ENCODE measurements at places on chromosomes 4 and X. TPM values are rescaled to one million over a fixed set of nuclear protein-coding genes. Genes with fewer than 3 reads are reported as not detected.

DNA sequence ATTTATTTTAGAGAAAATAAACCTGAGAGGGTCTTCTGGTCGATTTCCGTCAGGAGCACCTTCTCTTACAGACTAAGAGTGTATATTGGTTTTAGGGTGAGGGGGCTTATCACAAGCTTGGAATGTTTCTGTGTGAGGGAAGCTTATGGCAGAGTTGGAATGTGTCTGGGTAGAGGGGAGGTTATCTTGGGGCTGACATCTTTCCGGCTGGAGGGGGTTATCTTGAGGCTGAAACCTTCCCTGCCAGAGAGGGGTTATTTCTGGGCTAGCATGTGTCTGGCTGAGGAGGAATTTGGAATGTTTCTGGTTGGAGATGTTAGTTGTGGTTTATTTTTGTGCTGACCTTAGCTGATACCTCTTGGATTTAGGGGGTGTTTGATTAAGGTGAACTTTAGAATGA, 1312.1 kb downstream of the ADGRL3 start:
- no peaks in the 10 kb centered on the region for H3K36me3 ChIP-seq
- H3K4me3 ChIP-seq: no peak overlapping the region
- H3K27me3 ChIP-seq: no peaks in the 10 kb centered on the region
- H3K4me1 ChIP-seq: no peaks in the 10 kb centered on the region

DNA sequence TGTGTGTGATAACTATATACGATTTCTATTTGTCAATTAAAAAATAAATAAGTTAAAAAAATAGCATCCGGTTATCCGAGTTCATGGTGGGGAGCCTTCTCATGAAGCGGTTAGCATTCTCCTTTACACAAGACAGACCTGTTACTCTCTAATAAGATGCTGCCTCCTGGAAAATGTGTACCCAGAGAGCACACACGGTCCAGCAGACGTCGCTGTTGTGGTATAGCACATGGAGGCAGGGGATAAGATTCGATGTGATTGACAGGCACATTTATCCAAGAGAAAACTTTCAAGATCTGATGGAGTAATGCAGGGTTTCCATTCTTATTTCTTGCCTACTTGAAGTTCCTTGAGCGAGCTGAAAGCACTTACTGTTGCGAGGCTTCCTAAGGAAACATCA, 62.7 kb upstream of the STS start:
- no peak for DNase-seq
- peaks cover 5% of the 10 kb centered on the region for H3K4me1 ChIP-seq
- H3K4me3 ChIP-seq: no peak overlapping the region
- H3K27ac ChIP-seq: no peak overlapping the region
- H3K27me3 ChIP-seq: no peaks in the 10 kb centered on the region
- H3K36me3 ChIP-seq: no peaks in the 10 kb centered on the region

GRCh38 chrX:149504226-149504914, 736 bp downstream of the IDS start:
- DNase-seq: no peak
- H3K36me3 ChIP-seq: peaks cover 5% of the 10 kb centered on the region
- H3K27ac ChIP-seq: peak overlapping the region; percentile 80
- peak overlapping the region; percentile 61 for H3K4me3 ChIP-seq
- peaks cover 8% of the 10 kb centered on the region for H3K4me1 ChIP-seq

The NPY5R gene
- total RNA-seq: not detected

The UBE2K gene
- total RNA-seq: 130 TPM

- H3K27me3 ChIP-seq: no peaks in the 10 kb centered on the region
- no peak overlapping the region for H3K4me3 ChIP-seq
- H3K4me1 ChIP-seq: no peaks in the 10 kb centered on the region
- no peaks in the 10 kb centered on the region for H3K36me3 ChIP-seq
Observed at GRCh38 chrX:49892542-49892941, 13.3 kb downstream of the USP27X start.

GRCh38 chr4:62923783-62924182, 1485.5 kb downstream of the TECRL start:
- no peak for DNase-seq
- no peak overlapping the region for H3K4me3 ChIP-seq
- H3K27ac ChIP-seq: no peak overlapping the region
- no peaks in the 10 kb centered on the region for H3K27me3 ChIP-seq
- no peaks in the 10 kb centered on the region for H3K36me3 ChIP-seq

The HTN3 gene
- total RNA-seq: not detected

The EXOC1L gene
- not detected for total RNA-seq

- H3K36me3 ChIP-seq: no peaks in the 10 kb centered on the region
- H3K4me1 ChIP-seq: no peaks in the 10 kb centered on the region
Observed at GRCh38 chrX:102345916-102346315, 93.9 kb downstream of the NXF2B start.

The GUCY2F gene
- not detected for total RNA-seq

The FGF13 gene
- 5.1 TPM for total RNA-seq

The HOPX gene
- total RNA-seq: 1.7 TPM

- H3K36me3 ChIP-seq: no peaks in the 10 kb centered on the region
- no peaks in the 10 kb centered on the region for H3K27me3 ChIP-seq
- H3K4me1 ChIP-seq: peaks cover 7% of the 10 kb centered on the region
- DNase-seq: peak; percentile 81
- H3K4me3 ChIP-seq: no peak overlapping the region
- H3K27ac ChIP-seq: peak overlapping the region; percentile 22
Observed at GRCh38 chr4:123588631-123589241, 192.1 kb downstream of the SPRY1 start.

GRCh38 chr4:18511727-18512126, 490.2 kb upstream of the LCORL start:
- H3K4me3 ChIP-seq: no peak overlapping the region
- DNase-seq: no peak
- no peaks in the 10 kb centered on the region for H3K4me1 ChIP-seq
- no peaks in the 10 kb centered on the region for H3K27me3 ChIP-seq

DNA sequence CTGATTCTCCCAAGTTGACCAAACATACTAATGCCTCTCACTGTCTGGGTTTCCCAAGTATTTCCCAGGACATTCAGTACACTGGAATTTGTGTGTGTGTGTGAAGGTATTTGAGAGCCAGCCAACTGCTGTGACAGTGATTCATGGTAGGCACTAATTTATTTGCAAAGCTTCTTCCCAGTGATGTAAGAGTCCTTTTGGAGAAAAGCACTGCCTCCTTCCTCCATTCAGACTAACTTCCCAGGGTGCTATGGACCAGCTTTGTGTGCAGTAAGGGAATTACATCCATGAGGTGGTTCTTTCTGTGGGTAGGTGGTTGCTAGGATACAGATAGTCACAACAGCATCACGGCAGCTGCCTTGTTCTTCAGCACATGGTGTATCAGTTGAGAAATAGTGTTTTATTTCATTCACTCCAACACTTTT, 8.7 kb downstream of the EGF start:
- H3K27me3 ChIP-seq: no peaks in the 10 kb centered on the region
- peaks cover 12% of the 10 kb centered on the region for H3K4me1 ChIP-seq
- peak overlapping the region; percentile 76 for H3K27ac ChIP-seq
- no peak overlapping the region for H3K4me3 ChIP-seq
- no peaks in the 10 kb centered on the region for H3K36me3 ChIP-seq

- no peaks in the 10 kb centered on the region for H3K36me3 ChIP-seq
- peak; percentile 49 for DNase-seq
- H3K27me3 ChIP-seq: no peaks in the 10 kb centered on the region
Observed at GRCh38 chr4:24809815-24810405, 14.5 kb downstream of the SOD3 start.

The XK gene
- 0.17 TPM for total RNA-seq

DNA sequence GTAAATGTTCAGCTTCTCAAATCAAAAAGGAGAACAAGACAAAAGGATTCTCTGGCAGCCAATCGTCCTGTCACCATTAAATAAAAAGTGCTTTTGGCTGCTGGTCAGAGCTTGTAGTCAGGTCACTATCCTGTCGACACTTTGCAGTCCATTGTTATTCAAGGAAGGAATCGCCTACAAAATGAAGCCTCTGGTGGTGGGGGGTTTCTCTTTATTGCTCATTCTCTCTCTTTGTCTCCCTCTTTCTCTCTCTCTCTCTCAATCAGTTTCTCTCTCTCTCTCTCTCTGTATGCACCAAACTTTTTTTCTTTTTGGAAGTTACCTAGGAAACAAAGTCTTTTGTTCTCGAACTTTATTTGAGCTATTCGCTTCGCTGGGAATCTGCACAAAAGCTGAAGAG, 17.6 kb upstream of the SCML1 start:
- no peaks in the 10 kb centered on the region for H3K27me3 ChIP-seq
- H3K36me3 ChIP-seq: no peaks in the 10 kb centered on the region
- no peak for DNase-seq
- H3K4me1 ChIP-seq: no peaks in the 10 kb centered on the region

GRCh38 chr4:176830971-176831370, 38.2 kb upstream of the VEGFC start:
- no peaks in the 10 kb centered on the region for H3K4me1 ChIP-seq
- H3K36me3 ChIP-seq: no peaks in the 10 kb centered on the region
- DNase-seq: peak; percentile 60
- H3K27ac ChIP-seq: no peak overlapping the region
- no peaks in the 10 kb centered on the region for H3K27me3 ChIP-seq

The MAGEA2B gene
- 1.2 TPM for total RNA-seq

- no peaks in the 10 kb centered on the region for H3K36me3 ChIP-seq
- H3K4me3 ChIP-seq: no peak overlapping the region
- peaks cover 2% of the 10 kb centered on the region for H3K27me3 ChIP-seq
- DNase-seq: no peak
- no peak overlapping the region for H3K27ac ChIP-seq
- H3K4me1 ChIP-seq: no peaks in the 10 kb centered on the region
Observed at GRCh38 chr4:184097815-184098214, 119.9 kb downstream of the ENPP6 start.

DNA sequence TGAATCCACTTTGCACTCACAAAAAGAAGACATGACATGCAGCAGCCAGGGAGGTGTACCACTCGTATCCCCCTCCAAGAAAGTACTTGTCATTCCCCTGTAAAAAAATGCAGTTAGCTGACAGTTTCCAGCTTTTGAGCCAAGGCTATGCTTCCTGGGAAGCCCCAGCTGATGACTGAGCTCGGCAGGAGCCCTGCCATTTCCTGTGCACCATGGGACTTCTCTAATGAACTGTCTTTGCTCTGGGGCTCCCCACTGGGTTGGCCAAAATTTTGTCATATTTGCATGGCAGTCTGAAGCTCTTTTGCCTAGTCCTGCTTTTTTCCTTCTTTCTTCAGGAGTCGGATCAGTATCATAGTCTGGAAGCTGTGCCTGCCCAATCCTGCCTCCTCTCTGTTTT, 104.5 kb upstream of the MAOA start:
- no peak overlapping the region for H3K4me3 ChIP-seq
- DNase-seq: no peak
- no peak overlapping the region for H3K27ac ChIP-seq

The CENPU gene
- 3.0 TPM for total RNA-seq

The FAM236B gene
- not detected for total RNA-seq

The ANXA3 gene
- total RNA-seq: 68.7 TPM

GRCh38 chrX:67545893-67546495, 2.2 kb downstream of the AR start:
- H3K27me3 ChIP-seq: no peaks in the 10 kb centered on the region
- no peaks in the 10 kb centered on the region for H3K36me3 ChIP-seq
- DNase-seq: no peak
- peak overlapping the region; percentile 62 for H3K4me3 ChIP-seq
- peaks cover 6% of the 10 kb centered on the region for H3K4me1 ChIP-seq

GRCh38 chr4:1766106-1767060, 26.7 kb upstream of the FGFR3 start:
- H3K4me3 ChIP-seq: no peak overlapping the region
- H3K27me3 ChIP-seq: no peaks in the 10 kb centered on the region
- no peaks in the 10 kb centered on the region for H3K36me3 ChIP-seq

Measured in astrocyte (in vitro differentiated cells and primary cell).